Psoas muscle (tissue), 8 donors: ENCODE measurements at places on chromosomes 5 and 9. TPM values are rescaled to one million over a fixed set of nuclear protein-coding genes. Genes with fewer than 3 reads are reported as not detected.

GRCh38 chr9:114114364-114114763 is 15.3 kb upstream of the KIF12 start:
- DNase-seq = no peak
- H3K4me1 ChIP-seq = no peaks in the 10 kb centered on the region
- H3K36me3 ChIP-seq = no peaks in the 10 kb centered on the region
- H3K27me3 ChIP-seq = peaks cover 10% of the 10 kb centered on the region

- no peak for DNase-seq
- H3K27ac ChIP-seq = no peak overlapping the region
- H3K27me3 ChIP-seq = no peaks in the 10 kb centered on the region
- peaks cover 3% of the 10 kb centered on the region for H3K4me1 ChIP-seq
- no peaks in the 10 kb centered on the region for H3K36me3 ChIP-seq
These were observed 12.2 kb downstream of the GPR150 start for GRCh38 chr5:95631991-95632675.

GRCh38 chr9:35852267-35852815 is 17.9 kb downstream of the OR13J1 start:
- peaks cover 16% of the 10 kb centered on the region for H3K4me1 ChIP-seq
- no peak overlapping the region for H3K4me3 ChIP-seq
- no peak for DNase-seq
- no peak overlapping the region for H3K27ac ChIP-seq
- H3K36me3 ChIP-seq = peaks cover 14% of the 10 kb centered on the region

- no peaks in the 10 kb centered on the region for H3K36me3 ChIP-seq
- no peaks in the 10 kb centered on the region for H3K27me3 ChIP-seq
- H3K4me3 ChIP-seq = no peak overlapping the region
- H3K27ac ChIP-seq = no peak overlapping the region
- DNase-seq = no peak
These were observed 33.3 kb upstream of the FAM170A start for GRCh38 chr5:119596046-119596445.

- peak overlapping the region; percentile 81 for H3K27ac ChIP-seq
- peak; percentile 98 for DNase-seq
- no peaks in the 10 kb centered on the region for H3K27me3 ChIP-seq
- H3K4me1 ChIP-seq = peaks cover 90% of the 10 kb centered on the region
- no peak overlapping the region for H3K4me3 ChIP-seq
- H3K36me3 ChIP-seq = no peaks in the 10 kb centered on the region
These were observed 73.8 kb downstream of the DAB2IP start for GRCh38 chr9:121725008-121725775.

The CCL28 gene
- 0.15 TPM for polyA plus RNA-seq

The NR5A1 gene
- polyA plus RNA-seq = not detected

The MEGF10 gene
- 2.2 TPM for polyA plus RNA-seq
